Effector memory CD8-positive, alpha-beta T cell (primary cell): ENCODE measurements at places on chromosomes 11 and 22.

- H3K36me3 ChIP-seq: peaks cover 33% of the 10 kb centered on the region
- no peak overlapping the region for H3K4me3 ChIP-seq
- H3K4me1 ChIP-seq: peaks cover 58% of the 10 kb centered on the region
Observed at GRCh38 chr11:72716290-72716689, 35.9 kb downstream of the ARAP1 start.

DNA sequence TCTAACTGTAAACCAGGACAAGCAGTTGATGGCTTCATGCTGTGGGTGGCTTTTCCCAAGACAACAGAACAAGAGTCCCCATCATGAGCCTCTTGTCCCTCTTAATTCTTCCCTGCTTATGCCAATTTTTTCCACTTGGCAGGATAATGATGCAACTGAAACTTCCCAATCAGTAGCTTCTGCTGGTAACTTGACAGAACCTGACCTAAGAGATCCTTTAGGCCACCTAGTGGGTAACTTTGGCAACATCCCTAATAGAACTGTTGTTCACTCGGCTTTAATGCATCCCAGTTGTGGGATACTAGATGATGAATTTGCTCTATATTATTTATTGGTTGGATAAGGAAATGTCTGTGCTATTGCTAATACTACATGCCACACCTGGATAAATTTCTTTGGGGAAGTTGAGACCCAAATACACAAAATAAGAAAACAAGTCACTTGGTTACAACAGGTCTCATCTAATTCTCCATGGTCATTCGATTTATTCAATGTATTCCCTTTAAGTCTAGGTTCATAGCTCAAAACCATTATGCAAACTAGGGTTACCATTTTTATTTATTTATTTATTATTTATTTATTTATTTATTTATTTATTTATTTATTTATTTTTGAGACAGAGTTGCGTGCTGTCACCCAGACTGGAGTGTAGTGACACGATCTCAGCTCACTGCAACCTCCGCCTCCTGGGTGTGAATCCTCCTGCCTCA, 41.4 kb upstream of the NFAM1 start:
- H3K4me3 ChIP-seq: no peak overlapping the region
- H3K4me1 ChIP-seq: peaks cover 7% of the 10 kb centered on the region
- H3K36me3 ChIP-seq: no peaks in the 10 kb centered on the region
- H3K27ac ChIP-seq: no peak overlapping the region

GRCh38 chr11:62712861-62713260, 5.4 kb downstream of the GNG3 start:
- H3K4me3 ChIP-seq: no peak overlapping the region
- DNase-seq: no peak
- peaks cover 31% of the 10 kb centered on the region for H3K4me1 ChIP-seq
- H3K36me3 ChIP-seq: peaks cover 91% of the 10 kb centered on the region
- H3K27ac ChIP-seq: no peak overlapping the region

DNA sequence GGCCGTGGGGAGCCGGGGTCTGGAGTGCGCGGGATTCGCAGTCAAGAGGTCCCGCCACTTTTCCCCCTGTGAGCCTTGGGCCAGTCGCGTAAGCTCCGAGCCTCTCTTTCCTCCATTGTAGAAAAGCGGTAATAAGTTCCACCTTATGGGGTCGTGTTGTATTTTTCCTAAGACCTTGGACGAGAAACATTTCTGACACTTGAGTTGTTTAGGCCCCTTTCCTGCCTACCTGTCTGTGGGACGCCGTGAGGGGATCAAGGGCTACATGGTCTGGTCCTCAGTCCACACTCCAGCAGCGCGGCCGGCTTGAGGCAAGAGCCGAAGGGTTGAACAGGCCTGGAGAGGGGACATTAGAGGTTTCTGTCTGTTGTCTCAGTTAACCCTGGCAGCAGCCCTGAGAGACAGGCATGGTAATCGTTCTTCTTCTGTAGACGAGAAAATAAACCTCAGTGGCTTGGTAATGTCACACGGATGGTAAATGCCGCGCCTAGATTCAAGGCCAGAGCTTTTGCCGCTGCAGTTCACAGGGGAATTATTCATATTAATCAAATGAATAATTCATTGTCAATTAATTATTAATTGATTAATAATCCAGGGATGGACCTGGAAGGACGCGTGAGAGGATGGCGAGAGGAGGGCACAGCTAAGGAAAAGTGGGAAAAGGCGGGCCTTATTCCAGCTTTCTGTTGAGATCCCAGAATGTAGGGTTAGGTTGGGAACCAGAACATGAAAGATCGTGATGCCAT, 545 bp downstream of the FEN1 start:
- peaks cover 16% of the 10 kb centered on the region for H3K4me1 ChIP-seq
- no peaks in the 10 kb centered on the region for H3K27me3 ChIP-seq
- peak overlapping the region; percentile 98 for H3K4me3 ChIP-seq
- no peak for DNase-seq

GRCh38 chr22:30541961-30542810, 4.4 kb downstream of the SEC14L6 start:
- H3K27me3 ChIP-seq: peaks cover 49% of the 10 kb centered on the region
- H3K4me1 ChIP-seq: peaks cover 4% of the 10 kb centered on the region
- H3K27ac ChIP-seq: no peak overlapping the region
- no peaks in the 10 kb centered on the region for H3K36me3 ChIP-seq
- DNase-seq: no peak

GRCh38 chr11:124536520-124536919, 6.9 kb downstream of the OR8B12 start:
- no peaks in the 10 kb centered on the region for H3K4me1 ChIP-seq
- H3K27ac ChIP-seq: no peak overlapping the region
- no peak for DNase-seq
- H3K4me3 ChIP-seq: no peak overlapping the region
- H3K27me3 ChIP-seq: peaks cover 43% of the 10 kb centered on the region
- H3K36me3 ChIP-seq: no peaks in the 10 kb centered on the region

- H3K36me3 ChIP-seq: no peaks in the 10 kb centered on the region
- H3K4me1 ChIP-seq: no peaks in the 10 kb centered on the region
Observed at GRCh38 chr11:117457031-117457785, 129.6 kb downstream of the CEP164 start.

DNA sequence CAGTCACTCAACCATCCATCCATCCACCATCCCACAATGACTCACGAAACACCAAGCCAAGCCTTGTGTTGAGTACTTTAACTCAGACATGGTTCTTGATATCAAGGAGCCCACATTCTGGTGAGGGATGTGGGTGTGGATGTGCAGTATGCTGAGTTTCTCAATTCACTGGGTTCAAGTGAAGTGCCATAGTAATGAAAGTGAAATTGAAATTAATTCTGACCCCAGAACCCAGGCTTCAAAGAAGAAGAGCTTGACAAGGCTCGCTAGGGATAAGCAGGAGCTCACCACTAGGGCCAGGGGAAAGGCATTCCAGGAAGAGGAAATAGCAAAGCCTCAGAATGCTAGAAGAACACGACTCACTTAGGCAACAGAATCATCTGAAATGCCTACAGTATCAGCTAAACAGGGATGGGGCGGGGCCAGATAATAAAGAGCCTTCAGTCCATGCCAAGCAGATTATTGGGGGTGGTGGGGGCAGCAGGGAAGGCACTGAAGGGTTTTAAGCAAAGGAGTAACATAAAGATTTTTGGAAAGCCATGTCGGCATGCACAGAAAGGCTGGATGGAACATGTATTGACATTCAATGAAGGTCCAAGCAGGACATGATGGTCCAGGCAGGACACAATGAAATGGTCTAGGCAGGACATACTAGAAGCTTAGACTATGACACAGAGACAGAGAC, 37.2 kb downstream of the RTL6 start:
- H3K4me3 ChIP-seq: no peak overlapping the region
- peaks cover 2% of the 10 kb centered on the region for H3K36me3 ChIP-seq
- no peak for DNase-seq

DNA sequence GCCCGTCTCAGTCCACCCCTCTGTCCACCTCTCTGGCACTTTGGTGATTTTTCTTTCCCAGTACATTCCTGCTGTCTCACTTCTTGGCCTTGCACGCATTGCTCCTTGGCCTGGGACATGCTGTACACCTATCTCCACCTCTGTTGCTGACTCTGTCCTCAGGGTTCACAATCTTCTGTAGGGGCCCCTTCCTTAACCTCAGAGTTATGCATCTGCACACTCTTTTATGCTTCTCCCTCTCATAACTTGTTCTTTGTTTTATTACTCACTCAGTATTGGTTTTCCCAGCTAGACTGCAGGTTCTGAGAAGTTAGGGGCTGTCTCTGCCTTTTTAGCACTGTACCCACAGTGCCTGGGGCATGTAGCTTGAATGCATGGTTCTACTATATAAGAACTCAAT, 139.1 kb upstream of the MTMR2 start:
- H3K4me3 ChIP-seq: no peak overlapping the region
- no peaks in the 10 kb centered on the region for H3K36me3 ChIP-seq
- H3K27ac ChIP-seq: peak overlapping the region; percentile 3
- peaks cover 9% of the 10 kb centered on the region for H3K4me1 ChIP-seq
- H3K27me3 ChIP-seq: no peaks in the 10 kb centered on the region
- no peak for DNase-seq

DNA sequence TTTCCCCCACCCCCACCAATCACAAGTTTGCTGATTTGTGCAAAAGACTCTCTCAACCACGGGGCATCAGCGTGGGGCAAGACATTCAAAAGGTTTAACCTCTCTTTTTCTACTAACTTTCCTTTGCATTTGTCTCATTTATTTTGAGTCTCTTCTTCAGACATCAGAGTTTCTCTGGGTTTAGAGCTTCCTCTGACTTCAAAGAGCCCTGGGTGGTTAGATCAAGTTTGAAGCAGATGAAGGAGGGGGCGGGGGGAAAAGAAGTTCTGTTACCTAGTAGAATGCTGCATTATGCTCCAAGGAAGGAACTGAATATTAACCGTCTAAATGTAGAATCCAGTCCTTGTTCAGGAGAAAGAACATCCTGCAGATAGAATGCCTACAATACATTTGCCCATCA, 24.5 kb downstream of the GAS2 start:
- no peak for DNase-seq
- no peak overlapping the region for H3K27ac ChIP-seq
- H3K4me3 ChIP-seq: no peak overlapping the region
- H3K27me3 ChIP-seq: peaks cover 9% of the 10 kb centered on the region

DNA sequence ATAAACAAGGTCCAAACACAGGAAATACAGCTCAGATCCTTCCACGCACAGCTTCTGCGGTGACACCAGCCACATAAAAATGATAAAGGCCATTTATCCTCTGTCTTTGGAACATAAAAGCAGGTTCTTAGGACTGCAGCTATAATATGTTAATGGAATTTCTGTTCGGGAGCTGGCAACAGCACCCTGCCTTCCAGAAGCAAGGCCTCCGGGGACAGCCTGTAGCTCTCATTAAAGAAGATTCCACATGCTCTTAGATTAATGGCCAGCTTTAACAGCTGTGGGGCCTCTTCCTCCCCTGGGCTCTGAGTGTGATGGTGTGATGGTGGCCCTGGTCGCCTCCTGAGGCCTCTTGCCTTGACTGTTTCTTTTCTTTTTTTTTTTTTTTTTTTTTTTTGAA, 137.3 kb downstream of the CACNA1I start:
- DNase-seq: no peak
- peaks cover 2% of the 10 kb centered on the region for H3K4me1 ChIP-seq
- no peak overlapping the region for H3K4me3 ChIP-seq
- H3K36me3 ChIP-seq: no peaks in the 10 kb centered on the region

DNA sequence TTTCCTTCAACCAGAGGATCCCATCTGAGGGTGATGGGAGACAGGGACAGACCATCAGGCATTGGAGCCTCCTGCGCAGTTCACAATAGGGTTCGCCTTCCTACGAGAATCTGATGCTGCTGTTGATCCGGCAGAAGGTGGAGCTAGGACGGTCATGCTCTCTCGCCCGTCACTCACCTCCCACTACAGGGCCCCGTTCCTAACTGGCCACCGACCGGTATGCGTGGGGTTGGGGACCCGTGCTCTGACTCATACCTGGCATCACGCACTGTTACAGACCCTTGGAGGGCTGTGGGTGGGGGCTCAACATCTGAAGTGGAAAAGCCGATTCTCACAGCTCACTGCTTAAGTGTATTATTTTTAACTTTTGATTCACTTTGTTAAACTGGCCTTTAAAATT, 402.3 kb downstream of the BRD1 start:
- no peak overlapping the region for H3K27ac ChIP-seq
- peaks cover 2% of the 10 kb centered on the region for H3K4me1 ChIP-seq
- H3K36me3 ChIP-seq: no peaks in the 10 kb centered on the region
- DNase-seq: no peak
- H3K27me3 ChIP-seq: peaks cover 31% of the 10 kb centered on the region

DNA sequence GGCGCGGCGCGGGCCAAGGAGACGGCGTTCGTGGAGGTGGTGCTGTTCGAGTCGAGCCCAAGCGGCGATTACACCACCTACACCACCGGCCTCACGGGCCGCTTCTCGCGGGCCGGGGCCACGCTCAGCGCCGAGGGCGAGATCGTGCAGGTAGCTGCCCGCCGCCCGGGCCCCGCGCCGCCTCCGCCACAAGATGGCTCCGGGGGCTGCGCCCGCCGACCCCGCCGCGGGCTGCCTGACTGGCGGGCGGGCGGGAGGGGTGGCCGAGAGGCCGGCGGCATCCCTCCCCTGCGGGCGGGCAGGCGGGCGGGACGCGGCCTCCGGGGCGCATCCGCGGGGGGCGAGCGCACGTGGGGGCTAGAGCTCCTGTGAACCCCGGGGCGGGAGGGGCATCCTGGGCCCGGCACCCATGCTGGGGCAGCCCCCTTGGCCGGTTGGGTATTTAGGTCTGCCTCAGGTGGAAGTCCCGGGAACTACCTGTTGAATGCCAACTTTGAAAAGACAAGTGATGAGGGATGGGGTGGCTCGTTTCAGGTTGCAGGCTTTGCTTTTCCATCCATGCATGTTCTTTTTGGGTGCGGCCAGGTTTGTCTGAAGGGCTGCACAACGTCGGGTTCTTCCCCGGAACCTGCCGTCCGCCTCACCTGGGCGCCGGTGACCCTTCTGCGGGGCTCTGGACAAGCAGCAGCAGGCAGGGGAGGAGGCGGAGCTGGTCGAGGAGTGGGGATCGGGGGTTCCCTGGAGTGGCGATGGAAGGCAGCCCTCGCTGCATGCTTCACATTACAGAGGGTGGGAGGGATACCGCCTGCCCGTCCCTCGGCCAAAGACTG, 760 bp downstream of the ZNRF3 start:
- H3K36me3 ChIP-seq: peaks cover 13% of the 10 kb centered on the region
- H3K4me1 ChIP-seq: peaks cover 14% of the 10 kb centered on the region
- H3K27me3 ChIP-seq: no peaks in the 10 kb centered on the region
